MCF 10A (cell line): ENCODE measurements at places on chromosomes 12 and 14. TPM values are rescaled to one million over a fixed set of nuclear protein-coding genes. Genes with fewer than 3 reads are reported as not detected.
A peak's percentile ranks its signal among the peaks of the same experiment; 100 is the strongest.

The GALNT16 gene
- not detected in 2 replicates for total RNA-seq

The WASHC3 gene
- total RNA-seq: 29.4 and 38.0 TPM in 2 replicates

DNA sequence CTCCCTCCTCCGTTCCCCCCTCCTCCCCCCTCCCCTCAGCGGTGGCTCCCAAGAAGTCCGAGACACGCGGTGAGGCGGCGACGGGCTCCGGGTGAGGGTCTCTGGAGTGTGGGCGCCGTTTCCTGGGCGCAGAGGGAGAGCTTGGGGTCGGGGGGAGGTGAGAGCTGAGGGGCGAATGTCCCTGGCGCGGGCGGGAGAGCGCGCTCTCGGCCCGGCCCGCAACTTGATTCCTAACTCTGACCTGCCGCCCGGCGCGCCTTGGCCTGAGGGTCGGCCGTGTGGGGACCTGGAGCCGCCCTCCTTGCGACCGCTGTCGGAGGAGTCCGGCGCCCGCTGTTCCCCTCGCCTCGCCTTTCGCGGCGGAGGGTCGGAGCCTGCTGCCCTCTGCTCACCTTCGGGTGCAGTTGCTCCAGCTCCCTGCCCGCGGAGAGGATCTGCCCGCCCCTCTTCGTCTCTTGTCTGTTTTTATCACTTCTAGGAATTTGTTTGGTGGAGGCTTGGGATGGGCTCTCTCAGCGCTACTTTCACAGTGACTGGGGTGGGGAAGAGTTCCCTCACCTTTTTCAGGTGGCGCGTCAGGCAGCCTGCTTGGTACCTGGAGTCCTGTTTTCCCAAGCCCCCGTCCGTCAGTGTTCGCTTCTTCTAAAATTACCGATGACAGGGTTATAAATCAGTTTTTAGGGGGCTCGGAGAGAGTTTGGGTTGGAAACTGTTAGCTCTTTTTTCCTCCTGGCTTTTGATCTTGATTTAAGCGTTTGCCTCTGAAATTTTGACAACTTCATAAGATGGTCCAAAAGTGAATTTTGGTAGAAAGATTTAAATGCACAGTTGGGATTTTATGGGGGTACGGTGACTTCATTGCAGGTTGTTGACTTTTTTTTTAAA is 495 bp downstream of the ADIPOR2 start:
- H3K27ac ChIP-seq: peak overlapping the region; percentile 98
- DNase-seq: peak; percentile 46
- H3K4me3 ChIP-seq: peak overlapping the region; percentile 80
- H3K36me3 ChIP-seq: peaks cover 20% of the 10 kb centered on the region
- peaks cover 15% of the 10 kb centered on the region for H3K4me1 ChIP-seq
- no peaks in the 10 kb centered on the region for H3K27me3 ChIP-seq

DNA sequence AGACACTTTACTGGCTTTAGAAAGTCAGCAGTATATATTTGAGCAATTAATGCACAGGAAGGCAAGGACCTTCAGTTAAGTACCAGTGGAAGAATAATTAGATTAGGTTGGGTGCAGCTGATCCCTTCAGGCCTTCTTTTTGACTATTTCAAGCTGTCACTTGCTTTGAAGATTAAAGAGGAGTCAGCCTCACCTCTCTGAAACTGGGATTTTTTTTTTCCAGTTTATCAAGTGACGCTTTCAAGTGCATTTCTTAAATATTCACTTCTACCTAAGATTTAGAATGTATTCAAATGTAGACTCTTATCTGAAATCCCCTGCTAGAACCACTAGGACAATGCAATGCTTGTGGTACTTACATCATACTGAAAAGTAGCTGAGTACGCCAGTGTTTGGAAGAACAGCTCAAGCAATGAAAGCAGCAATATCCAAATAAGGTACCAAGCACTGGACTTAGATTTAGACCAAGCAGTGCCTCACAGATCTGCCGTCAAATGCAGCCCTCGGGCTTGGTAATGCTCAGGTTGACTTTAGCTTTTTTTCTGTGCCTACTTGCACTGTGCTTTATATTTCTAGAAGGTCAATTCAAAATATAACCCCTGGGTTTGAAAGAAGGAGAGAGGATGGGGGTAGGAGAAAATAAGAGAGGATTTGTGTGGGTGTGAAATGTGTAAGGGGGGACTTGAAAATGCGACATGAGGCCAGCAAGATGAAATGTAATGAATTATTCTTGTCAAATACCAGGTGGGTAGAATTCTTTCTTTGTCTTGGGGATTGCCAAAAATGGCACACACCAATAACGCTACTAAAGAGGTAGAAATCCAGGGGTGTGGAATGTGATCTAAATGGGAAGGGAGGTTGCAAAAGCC is 3.7 kb upstream of the FERMT2 start:
- no peaks in the 10 kb centered on the region for H3K27me3 ChIP-seq
- H3K36me3 ChIP-seq: no peaks in the 10 kb centered on the region
- H3K4me1 ChIP-seq: peaks cover 2% of the 10 kb centered on the region
- H3K27ac ChIP-seq: no peak overlapping the region

- no peak for DNase-seq
- H3K36me3 ChIP-seq: peaks cover under 1% of the 10 kb centered on the region
- H3K4me1 ChIP-seq: peaks cover 3% of the 10 kb centered on the region
- no peak overlapping the region for H3K27ac ChIP-seq
Observed at GRCh38 chr12:1504895-1505311, 89.5 kb downstream of the FBXL14 start.

- H3K4me1 ChIP-seq: no peaks in the 10 kb centered on the region
- H3K27me3 ChIP-seq: peaks cover 46% of the 10 kb centered on the region
- H3K27ac ChIP-seq: no peak overlapping the region
Observed at GRCh38 chr12:48454667-48455066, 17.7 kb upstream of the ANP32D start.

GRCh38 chr12:131599190-131600159 is 111.4 kb upstream of the SFSWAP start:
- no peaks in the 10 kb centered on the region for H3K36me3 ChIP-seq
- no peak overlapping the region for H3K27ac ChIP-seq
- no peak overlapping the region for H3K4me3 ChIP-seq
- no peak for DNase-seq

GRCh38 chr12:43113135-43113534 is 438.9 kb downstream of the ADAMTS20 start:
- H3K4me1 ChIP-seq: no peaks in the 10 kb centered on the region
- no peak overlapping the region for H3K27ac ChIP-seq
- no peak overlapping the region for H3K4me3 ChIP-seq
- H3K27me3 ChIP-seq: no peaks in the 10 kb centered on the region
- DNase-seq: no peak

DNA sequence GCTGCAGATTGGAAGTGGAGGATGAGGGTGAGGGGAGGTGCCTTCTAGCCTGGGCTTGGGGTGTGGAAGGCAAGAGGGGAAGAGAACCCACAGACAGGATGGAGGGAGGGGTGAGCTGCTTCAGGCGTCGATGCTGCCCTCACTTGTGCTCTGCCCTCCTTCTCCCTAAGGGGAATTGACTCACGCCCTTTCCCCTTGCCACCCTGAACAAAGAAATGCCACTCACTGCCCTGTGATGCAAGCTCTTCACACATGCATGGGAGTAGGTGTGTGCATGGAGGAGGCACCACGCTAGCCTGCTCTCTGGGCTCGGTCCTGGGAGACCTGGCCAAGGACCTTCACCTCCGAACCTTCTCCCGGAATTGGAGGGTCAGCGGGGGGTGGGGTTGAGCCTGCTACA is 35.7 kb upstream of the PRMT8 start:
- DNase-seq: peak; percentile 96
- H3K4me1 ChIP-seq: peaks cover 33% of the 10 kb centered on the region
- peak overlapping the region; percentile 89 for H3K27ac ChIP-seq
- no peaks in the 10 kb centered on the region for H3K27me3 ChIP-seq
- peaks cover 6% of the 10 kb centered on the region for H3K36me3 ChIP-seq

DNA sequence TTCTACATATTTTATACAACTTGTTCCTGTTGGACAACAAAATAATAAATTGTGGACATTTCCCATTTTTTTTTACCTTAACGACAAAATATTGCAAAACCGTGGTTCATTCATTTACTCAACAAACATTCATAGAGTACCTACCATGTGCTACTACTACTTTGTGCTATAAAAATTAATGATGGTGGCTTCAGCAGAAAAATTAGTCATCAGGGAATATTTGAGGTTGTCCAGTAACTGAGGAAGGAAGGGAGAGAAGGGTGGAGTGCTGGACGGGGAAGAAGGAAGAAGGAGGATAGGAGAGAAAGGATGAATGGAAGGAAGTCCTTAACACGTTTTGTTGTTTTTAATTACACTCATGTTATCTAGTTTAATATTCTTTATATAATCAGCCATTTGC is 53.7 kb downstream of the PPFIBP1 start:
- H3K4me3 ChIP-seq: no peak overlapping the region
- peak overlapping the region; percentile 33 for H3K27ac ChIP-seq
- H3K4me1 ChIP-seq: peaks cover 59% of the 10 kb centered on the region
- peaks cover 4% of the 10 kb centered on the region for H3K36me3 ChIP-seq

GRCh38 chr14:50846226-50846880 is 15.4 kb upstream of the NIN start:
- H3K27ac ChIP-seq: no peak overlapping the region
- no peaks in the 10 kb centered on the region for H3K27me3 ChIP-seq
- peak; percentile 35 for DNase-seq
- H3K4me1 ChIP-seq: peaks cover 7% of the 10 kb centered on the region
- peaks cover 4% of the 10 kb centered on the region for H3K36me3 ChIP-seq

- H3K4me3 ChIP-seq: no peak overlapping the region
- no peaks in the 10 kb centered on the region for H3K27me3 ChIP-seq
- H3K36me3 ChIP-seq: no peaks in the 10 kb centered on the region
Observed at GRCh38 chr12:101459642-101460346, 15.3 kb upstream of the SPIC start.

DNA sequence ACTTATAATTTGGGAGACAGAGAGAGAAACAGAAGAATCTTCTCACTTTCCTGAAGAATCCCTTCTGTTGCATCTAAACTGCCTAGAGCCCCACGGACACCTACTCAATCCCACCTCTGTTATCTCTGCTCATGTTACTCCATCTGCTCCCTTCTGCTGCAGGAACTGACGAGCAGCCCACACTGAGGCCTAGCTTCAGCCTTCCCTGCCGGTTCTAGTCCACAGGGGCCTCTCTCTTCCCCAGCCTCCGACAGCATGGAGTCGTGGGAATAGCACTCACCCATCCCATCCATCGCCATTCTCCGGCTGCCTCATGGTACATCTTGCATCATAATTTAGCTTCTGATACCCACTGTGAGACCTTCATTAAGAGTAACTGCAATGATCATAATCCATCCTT is 4.0 kb downstream of the RAB15 start:
- H3K27me3 ChIP-seq: no peaks in the 10 kb centered on the region
- no peak overlapping the region for H3K4me3 ChIP-seq
- no peaks in the 10 kb centered on the region for H3K36me3 ChIP-seq
- no peak for DNase-seq
- no peaks in the 10 kb centered on the region for H3K4me1 ChIP-seq

- H3K36me3 ChIP-seq: no peaks in the 10 kb centered on the region
- no peak overlapping the region for H3K4me3 ChIP-seq
- H3K27me3 ChIP-seq: no peaks in the 10 kb centered on the region
Observed at GRCh38 chr12:121986489-121987245, 35.0 kb upstream of the BCL7A start.

DNA sequence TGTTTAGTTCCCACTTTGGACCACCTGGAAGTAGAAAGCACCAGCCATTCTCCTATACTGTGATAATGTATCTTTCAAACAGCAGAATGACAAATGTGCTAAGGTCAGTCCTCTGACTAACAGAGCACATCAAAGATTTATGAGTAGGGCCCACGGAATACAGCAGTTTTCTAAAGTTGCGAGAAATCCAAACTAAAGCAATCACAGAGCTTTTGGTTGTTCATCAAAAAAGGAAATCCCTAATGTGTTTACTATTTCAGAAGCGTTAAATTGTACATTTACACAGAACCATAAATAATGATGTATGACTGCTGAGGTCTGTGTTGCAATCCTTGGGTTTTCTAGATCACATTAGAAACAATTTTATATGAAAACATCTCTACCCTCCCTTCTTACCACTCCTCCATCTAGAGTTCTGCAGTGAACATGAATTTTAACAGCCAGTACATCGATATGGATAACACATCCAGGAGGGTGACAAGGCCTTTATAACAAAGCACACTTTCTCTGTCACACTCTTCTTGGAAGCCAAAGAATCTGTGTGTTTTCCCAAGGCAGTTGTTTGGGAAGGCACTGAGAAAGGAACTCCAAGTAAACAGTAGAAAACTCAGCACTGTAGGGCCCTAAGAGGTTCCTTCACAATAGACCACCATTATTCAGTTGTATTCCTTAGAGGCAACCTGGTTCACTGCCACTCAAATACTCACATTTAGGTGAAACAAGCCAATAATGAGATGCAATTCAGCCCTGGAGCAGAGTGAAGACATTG is 7.3 kb downstream of the KITLG start:
- H3K36me3 ChIP-seq: no peaks in the 10 kb centered on the region
- H3K27ac ChIP-seq: no peak overlapping the region
- peaks cover 30% of the 10 kb centered on the region for H3K4me1 ChIP-seq
- no peaks in the 10 kb centered on the region for H3K27me3 ChIP-seq
- no peak overlapping the region for H3K4me3 ChIP-seq
- DNase-seq: peak; percentile 22

DNA sequence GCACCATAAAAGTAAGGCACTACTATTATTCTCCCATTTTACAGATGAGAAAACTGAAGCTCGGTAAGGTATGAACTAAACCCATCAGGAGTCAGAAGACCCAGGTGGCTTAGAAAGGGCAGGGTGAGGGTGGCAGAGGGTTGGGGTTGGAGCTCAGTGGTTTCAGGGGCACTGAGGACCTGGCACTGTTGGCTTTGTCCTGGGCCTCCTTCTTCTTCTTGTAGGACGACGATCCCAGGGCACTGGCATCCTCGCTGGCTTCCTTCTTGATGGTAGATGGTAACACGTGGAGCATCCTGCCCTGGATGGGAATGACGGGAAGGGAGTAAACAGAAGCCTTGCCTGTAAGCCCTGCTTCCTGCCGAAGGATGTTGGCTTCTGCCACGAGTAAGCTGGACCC is 19.9 kb downstream of the RBM19 start:
- H3K27me3 ChIP-seq: no peaks in the 10 kb centered on the region
- H3K4me1 ChIP-seq: no peaks in the 10 kb centered on the region

- no peak for DNase-seq
- no peaks in the 10 kb centered on the region for H3K4me1 ChIP-seq
- H3K27ac ChIP-seq: no peak overlapping the region
Observed at GRCh38 chr12:32171211-32171610, 64.6 kb downstream of the BICD1 start.
